ENCODE measurements at places on chromosomes 3 and 15.

- H3K36me3 ChIP-seq, result peaks cover 22% of the 10 kb centered on the region
- peaks cover 23% of the 10 kb centered on the region for H3K4me1 ChIP-seq
- peak overlapping the region; percentile 9 for H3K4me3 ChIP-seq
- DNase-seq, result no peak
- H3K27ac ChIP-seq, result peak overlapping the region; percentile 71
Observed at GRCh38 chr3:184713040-184713355, 1.1 kb upstream of the MAGEF1 start.

DNA sequence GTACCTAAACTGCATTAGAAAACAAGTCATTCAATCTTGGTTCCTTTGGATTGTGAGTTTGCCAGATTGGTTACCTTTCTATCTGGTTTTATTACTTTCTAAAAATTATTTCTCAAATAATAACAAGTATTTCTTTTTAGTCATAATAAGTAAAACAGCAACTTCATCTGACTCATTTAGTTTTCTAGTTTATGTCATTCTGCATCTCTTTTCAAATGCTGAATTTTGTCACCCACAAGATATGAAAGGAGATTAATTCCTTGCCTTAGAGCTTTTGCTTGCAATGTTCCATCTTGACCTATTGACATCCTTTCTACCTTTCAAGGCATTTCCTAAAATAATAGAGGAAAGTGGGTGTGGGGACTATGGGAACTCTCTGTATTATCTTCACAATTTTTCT is 253.6 kb upstream of the PEX5L start:
- no peak for DNase-seq
- no peak overlapping the region for H3K4me3 ChIP-seq
- no peaks in the 10 kb centered on the region for H3K27me3 ChIP-seq
- H3K27ac ChIP-seq, result no peak overlapping the region

DNA sequence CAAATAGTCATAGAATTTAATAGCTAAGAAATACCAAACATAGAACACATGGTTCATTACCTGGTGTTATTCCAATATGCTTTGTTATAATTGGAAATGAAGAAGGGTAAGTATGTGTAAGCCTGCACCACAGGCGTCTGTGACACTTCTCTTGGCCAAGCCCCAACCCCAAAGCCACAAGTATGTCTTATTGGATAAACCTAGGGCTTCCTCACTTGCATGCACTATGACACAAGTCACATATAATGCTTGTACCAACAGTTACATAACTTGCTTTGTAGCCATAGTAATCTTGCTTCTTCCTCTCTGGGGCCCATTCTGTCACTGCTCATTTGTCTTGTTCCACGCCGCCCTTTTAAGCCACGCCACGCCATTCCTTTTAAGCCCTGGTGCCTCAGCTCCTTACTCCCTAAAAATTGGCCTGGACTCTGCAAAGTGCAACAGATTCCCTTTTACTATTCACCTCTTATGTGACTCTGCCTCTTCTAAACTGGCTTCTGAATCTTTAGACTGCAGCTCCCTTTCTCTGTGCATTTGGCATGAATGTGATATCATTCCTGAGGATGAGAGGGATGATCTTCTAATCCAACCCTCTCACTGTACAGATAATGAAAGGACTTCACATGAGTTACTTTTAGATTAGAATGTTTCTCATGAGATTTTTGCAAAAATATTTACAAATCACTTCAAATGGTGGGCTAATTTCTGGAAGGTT is 48.1 kb upstream of the EPHA3 start:
- H3K36me3 ChIP-seq, result no peaks in the 10 kb centered on the region
- no peak for DNase-seq
- no peak overlapping the region for H3K4me3 ChIP-seq
- H3K27ac ChIP-seq, result no peak overlapping the region
- no peaks in the 10 kb centered on the region for H3K27me3 ChIP-seq
- no peaks in the 10 kb centered on the region for H3K4me1 ChIP-seq

DNA sequence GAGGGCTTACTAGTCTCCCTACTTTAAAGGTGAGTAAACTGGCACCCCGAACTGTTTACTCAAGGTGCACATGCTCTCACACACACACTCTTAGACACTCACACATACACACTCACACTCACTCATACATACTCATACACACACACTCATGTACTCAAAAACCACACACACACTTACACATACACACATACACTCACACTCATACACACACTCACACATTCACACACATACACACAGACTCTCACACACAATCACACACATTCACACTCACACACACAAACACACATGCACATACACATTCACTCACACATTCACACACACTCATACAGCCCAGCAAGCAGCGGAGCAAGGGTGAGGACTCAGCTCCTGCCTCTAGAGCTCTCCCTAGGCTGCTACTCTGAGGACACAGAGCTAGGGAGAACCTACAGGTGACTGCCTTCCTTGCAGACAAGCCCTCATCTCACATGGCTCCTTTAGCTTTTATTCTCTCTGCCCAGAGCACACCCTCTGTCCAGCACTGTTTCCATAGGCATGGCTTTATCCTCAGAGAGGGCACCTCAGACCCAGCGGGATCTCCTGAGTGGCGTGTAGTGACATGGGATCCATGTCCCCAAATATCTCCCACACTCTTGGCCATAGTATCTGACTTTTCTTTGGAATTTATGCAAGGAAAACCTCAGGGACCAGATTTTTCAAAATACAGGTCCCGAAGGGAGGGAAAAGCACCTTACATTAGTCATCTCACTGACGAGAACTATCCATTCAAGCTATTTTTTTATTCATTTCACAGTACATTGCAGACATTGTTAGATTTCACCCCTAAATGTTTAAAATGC is 26.2 kb upstream of the ATG7 start:
- H3K4me1 ChIP-seq, result peaks cover 8% of the 10 kb centered on the region
- H3K36me3 ChIP-seq, result peaks cover 7% of the 10 kb centered on the region
- H3K27me3 ChIP-seq, result no peaks in the 10 kb centered on the region
- no peak overlapping the region for H3K4me3 ChIP-seq
- no peak for DNase-seq
- H3K27ac ChIP-seq, result no peak overlapping the region

- peak overlapping the region; percentile 90 for H3K4me3 ChIP-seq
- DNase-seq, result no peak
- no peak overlapping the region for H3K27ac ChIP-seq
- H3K4me1 ChIP-seq, result peaks cover 33% of the 10 kb centered on the region
Observed at GRCh38 chr15:101650145-101650544, 2.0 kb downstream of the TM2D3 start.

GRCh38 chr3:53137835-53138446 is 7.7 kb upstream of the RFT1 start:
- H3K4me1 ChIP-seq, result peaks cover 2% of the 10 kb centered on the region
- no peaks in the 10 kb centered on the region for H3K36me3 ChIP-seq
- H3K27ac ChIP-seq, result no peak overlapping the region
- H3K4me3 ChIP-seq, result no peak overlapping the region

DNA sequence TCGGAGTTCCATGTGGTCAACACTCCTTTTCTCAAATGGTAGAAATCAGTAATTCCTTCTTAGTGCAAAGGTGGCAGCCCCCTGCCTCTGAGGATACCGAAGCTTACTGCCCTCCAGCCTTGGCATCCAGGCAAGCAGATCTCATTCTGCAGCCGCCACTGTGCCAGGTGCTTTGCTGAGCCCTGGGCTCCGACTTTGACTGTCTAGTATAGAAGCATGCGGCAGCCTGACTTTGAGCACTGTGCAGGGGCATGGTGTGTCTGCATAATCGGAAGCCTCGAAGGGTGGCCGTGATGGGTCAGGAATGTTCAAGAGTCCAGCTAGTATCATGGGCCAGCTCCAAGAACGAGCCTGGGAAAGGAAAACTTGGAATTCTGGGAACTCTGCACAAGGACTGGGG is 39.7 kb downstream of the ABTB1 start:
- H3K27ac ChIP-seq, result no peak overlapping the region
- no peaks in the 10 kb centered on the region for H3K4me1 ChIP-seq
- no peak for DNase-seq
- no peak overlapping the region for H3K4me3 ChIP-seq

DNA sequence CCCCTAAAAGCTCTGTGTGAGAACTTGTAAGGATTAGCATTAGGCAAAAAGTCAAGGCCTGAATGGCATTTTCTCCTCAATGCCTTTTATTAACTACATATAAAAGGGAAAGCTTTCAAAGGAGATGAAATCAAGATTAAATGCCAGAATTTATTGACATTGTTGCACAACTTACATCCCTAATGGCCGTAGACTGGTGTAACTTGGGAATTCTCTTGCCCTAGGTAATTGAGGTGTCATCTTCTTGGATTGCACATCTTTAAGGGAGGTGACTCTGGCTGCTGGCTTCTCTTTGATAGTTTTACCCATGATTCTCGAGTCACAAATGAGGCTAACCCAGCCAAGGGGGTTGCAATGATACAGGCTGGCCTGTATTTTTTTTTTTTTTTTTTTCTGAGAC is 249.1 kb downstream of the TBL1XR1 start:
- no peak for DNase-seq
- no peaks in the 10 kb centered on the region for H3K36me3 ChIP-seq
- H3K27ac ChIP-seq, result no peak overlapping the region
- H3K27me3 ChIP-seq, result peaks cover 6% of the 10 kb centered on the region
- no peak overlapping the region for H3K4me3 ChIP-seq

- no peaks in the 10 kb centered on the region for H3K27me3 ChIP-seq
- no peak for DNase-seq
- no peak overlapping the region for H3K27ac ChIP-seq
- no peak overlapping the region for H3K4me3 ChIP-seq
- H3K36me3 ChIP-seq, result no peaks in the 10 kb centered on the region
Observed at GRCh38 chr3:94336046-94336753, 273.3 kb downstream of the NSUN3 start.

DNA sequence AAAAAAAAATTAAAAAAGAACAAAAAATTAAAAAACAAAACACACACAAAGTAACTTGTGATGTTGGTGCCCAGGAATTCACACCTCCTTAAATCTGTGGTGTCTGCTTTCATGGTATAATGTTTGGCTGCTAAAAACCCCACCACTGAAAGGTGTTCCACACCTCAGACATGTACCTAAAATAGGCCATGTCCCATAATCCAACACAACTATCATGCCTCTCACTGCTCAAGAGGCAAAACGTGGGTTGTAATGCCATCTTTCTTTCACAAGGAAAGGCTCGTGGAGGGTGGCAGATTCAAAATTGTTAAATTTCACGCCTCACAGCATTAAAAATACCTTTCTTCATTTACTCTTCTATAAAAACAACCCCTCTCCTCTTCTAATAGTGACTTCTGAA is 29.5 kb downstream of the MKRN2 start:
- DNase-seq, result no peak
- H3K4me3 ChIP-seq, result no peak overlapping the region
- H3K36me3 ChIP-seq, result peaks cover 55% of the 10 kb centered on the region
- no peaks in the 10 kb centered on the region for H3K4me1 ChIP-seq

GRCh38 chr15:68372291-68372811 is 59.6 kb downstream of the ITGA11 start:
- no peak overlapping the region for H3K4me3 ChIP-seq
- no peak for DNase-seq
- H3K36me3 ChIP-seq, result no peaks in the 10 kb centered on the region
- H3K4me1 ChIP-seq, result peaks cover 2% of the 10 kb centered on the region
- H3K27me3 ChIP-seq, result no peaks in the 10 kb centered on the region

DNA sequence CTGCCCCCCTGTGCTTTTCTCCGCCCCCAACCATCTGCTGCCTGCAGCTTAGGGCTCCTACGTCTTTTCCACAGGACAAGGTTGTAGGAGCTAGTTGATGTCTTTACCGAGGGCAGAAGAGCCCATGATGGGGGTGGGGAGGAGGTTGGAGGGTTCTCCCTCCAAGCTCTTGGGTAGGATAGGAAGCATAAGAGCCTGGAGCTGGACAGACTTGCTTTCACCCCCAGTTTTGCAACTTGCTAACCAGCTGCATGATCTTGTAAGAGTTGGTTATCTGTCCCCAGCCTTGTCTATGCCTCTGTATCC is 856 bp downstream of the ABCF3 start:
- peak overlapping the region; percentile 95 for H3K27ac ChIP-seq
- H3K27me3 ChIP-seq, result no peaks in the 10 kb centered on the region
- H3K4me3 ChIP-seq, result peak overlapping the region; percentile 97
- peaks cover 49% of the 10 kb centered on the region for H3K36me3 ChIP-seq

DNA sequence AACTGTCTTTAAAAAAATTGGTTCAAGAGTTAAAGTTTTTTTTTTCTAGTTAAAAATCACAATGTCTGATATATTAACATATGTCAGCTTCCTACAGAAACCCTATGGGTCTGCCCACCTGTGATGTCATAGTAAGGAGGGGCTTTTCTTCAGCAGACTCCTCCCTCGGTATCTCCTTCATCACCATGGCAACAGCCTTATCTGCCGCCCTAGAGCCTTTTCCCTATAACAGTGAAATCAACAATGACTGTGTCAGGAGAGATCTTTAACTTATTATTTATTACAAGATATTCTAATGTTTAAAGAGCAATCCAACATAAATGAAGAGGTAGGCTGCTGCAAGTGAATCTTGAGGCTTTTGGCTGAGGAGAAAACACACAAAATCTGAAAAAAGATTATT is 138.7 kb downstream of the PEX5L start:
- no peaks in the 10 kb centered on the region for H3K36me3 ChIP-seq
- no peak overlapping the region for H3K27ac ChIP-seq
- H3K27me3 ChIP-seq, result peaks cover 7% of the 10 kb centered on the region
- H3K4me3 ChIP-seq, result no peak overlapping the region
- peaks cover 2% of the 10 kb centered on the region for H3K4me1 ChIP-seq

GRCh38 chr3:122390665-122391064 is 6.7 kb downstream of the FAM162A start:
- no peak for DNase-seq
- H3K4me3 ChIP-seq, result no peak overlapping the region
- H3K27ac ChIP-seq, result no peak overlapping the region
- no peaks in the 10 kb centered on the region for H3K27me3 ChIP-seq
- peaks cover 33% of the 10 kb centered on the region for H3K36me3 ChIP-seq

DNA sequence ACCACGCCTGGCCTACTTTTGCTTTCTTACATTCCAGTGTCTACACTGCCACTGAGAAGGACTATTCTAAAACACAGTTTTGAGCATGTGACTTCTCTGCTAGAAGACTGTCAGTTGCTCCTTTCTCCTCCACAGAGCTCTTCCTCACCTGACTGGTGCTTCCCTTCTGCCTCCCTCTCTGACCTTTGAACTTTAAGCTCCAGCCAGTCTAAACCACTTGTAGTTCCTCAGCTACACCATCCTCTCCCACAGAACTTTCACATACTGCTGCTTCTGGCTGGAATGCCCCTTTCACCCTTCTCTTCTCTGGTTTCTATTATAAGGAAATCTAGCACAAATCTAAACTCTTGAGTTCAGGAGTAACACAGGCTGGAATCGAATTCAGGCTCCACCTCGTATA is 9.1 kb downstream of the NCEH1 start:
- peaks cover 11% of the 10 kb centered on the region for H3K4me1 ChIP-seq
- H3K4me3 ChIP-seq, result no peak overlapping the region
- DNase-seq, result no peak

DNA sequence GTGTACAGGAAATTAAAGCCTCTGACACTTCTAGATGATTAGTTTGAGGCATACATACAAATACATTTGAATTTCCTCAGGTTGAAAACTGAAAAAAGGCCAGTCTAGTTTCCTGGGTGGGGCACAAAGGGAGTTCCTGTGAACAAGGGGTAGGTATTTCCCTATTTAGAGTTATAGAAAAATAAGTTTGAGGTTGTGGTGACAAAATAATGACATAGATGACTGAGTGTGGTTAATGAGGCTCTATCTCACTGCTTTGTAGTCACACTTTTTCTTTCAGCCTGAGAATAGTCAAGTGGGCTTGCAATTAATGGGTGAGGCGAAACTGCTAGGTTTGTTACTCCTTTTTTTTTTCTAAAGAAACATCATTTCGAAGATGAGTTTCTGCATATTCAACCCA is 4.3 kb downstream of the SLCO3A1 start:
- peaks cover 70% of the 10 kb centered on the region for H3K4me1 ChIP-seq
- DNase-seq, result peak; percentile 40
- H3K36me3 ChIP-seq, result peaks cover 29% of the 10 kb centered on the region
- peak overlapping the region; percentile 96 for H3K27ac ChIP-seq

Measured in T-helper 2 cell treated with Interferon-gamma antibody and Interleukin-4, amounts not matched to agents 5 μg/mL and 100 μg/mL, for 36 hours (primary cell).